ENCODE measurements at places on chromosomes 3 and 15.

GRCh38 chr15:77455696-77456321, 35.1 kb downstream of the HMG20A start:
- no peak for DNase-seq

- DNase-seq = no peak
These were observed 58.6 kb downstream of the QTRT2 start for GRCh38 chr3:114115143-114115542.

- DNase-seq = no peak
These were observed 67.3 kb downstream of the PTPRG start for GRCh38 chr3:61628636-61629035.

- DNase-seq = no peak
These were observed 53.6 kb upstream of the AP4E1 start for GRCh38 chr15:50854601-50855490.

GRCh38 chr3:49465270-49466034, 4.6 kb upstream of the DAG1 start:
- DNase-seq = no peak

DNA sequence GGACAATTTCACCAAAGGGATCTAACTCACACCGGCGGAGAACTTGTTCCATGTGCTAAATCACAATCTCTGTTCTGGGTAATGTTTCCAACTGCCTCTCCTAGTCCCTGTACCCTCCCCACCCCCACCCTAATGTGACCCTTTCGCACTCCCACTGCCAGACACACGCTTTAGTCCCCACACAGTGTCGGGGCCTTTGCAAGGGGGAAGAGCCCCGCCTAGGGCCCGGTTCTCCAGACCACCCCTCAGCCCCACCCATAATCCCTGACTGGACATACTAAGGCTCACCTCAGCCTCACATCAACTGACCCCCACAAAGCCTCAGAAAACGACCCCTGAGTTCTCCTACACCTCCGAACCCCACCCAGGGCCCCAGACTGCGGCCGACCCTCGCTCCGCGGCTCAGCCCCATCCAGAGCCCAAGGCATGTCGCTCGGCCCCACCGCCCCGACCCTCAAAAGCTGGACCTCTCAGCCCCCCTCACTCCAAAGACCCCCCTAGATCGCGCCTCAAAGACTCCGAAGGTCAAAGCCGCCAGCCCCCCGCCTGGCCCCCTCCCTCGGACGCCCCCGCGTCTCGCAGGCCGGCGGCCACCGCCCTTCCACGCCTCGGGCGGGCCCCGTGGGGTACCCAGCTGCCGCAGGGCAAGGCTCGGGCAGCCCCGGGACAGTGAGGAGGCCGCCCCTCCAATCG, 72.0 kb upstream of the MAP4 start:
- DNase-seq = no peak

GRCh38 chr3:184733181-184733580, 21.3 kb upstream of the MAGEF1 start:
- no peak for DNase-seq

- DNase-seq = no peak
These were observed 91.6 kb downstream of the DNASE1L3 start for GRCh38 chr3:58119186-58119585.

DNA sequence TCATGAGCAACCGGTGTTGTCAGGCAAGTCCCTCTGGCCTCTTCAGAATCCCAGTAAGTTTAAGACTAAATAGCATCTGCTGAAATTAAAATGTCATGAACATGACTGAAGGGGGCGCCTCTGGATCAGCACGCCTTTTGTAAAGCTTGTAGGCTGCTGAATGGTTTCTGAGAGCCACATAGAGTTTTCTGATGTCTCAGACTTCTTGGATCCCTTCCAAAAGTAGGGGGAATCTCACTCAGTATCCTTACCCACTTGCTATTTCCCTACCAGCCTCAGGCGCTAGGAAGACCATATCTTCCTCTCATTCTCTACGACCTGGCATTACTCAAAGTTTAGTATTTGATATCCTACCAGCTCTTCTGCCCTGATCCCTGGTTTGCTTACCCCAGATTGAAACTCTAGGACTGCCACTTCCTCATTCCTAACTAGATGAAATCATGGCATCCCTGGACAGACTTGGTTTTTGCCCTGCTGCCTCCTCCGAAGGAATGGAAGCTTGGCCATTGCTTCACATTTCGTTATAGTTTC, 62.7 kb upstream of the CD47 start:
- DNase-seq = peak; percentile 16

- no peak for DNase-seq
These were observed 220.5 kb downstream of the DPH6 start for GRCh38 chr15:35325374-35325941.

DNA sequence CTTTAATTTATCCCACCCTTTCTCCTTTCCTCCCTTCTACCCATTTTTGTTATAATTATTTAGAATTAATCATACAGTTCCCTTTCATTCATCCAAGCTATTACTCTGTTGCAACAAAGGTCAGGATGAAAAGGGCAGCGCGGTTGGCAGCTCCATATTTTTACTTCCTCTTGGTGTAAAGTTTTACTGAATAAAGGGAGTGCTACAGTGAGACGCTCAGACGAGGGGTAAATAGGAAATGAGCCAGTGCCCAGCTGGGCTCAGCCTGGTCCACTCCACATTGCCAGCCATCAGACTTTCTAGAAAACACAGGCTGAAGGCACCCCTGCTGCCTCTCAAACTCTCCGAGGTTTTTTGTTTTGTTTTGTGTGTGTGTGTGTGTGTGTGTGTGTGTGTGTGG, 21.9 kb upstream of the ZBTB38 start:
- no peak for DNase-seq

DNA sequence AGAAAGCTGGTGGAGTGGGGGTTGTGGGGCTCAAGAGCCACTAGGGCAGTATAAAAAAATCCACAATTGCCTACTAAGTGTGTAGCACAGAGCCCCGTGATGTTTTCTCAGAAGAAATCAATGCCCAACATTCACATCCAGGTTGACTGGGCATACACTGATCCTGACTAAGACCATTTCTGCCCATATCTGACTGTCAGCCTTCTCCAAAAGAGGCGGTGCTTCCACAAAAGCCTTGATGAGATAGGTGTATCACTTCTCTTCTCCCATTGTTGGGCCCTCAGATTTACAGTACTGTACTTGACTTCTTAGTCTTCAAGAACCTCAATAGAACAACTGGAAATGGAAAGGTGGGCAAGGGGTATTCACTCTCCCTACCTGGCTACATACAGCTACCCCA, 1.4 kb downstream of the POPDC2 start:
- DNase-seq = no peak

GRCh38 chr3:31532587-31533168, at the start of gene STT3B:
Gene STT3B (plus strand): TSS chr3:31532925. CDS start chr3:31532999, 74 bp downstream.
- peak; percentile 74 for DNase-seq

DNA sequence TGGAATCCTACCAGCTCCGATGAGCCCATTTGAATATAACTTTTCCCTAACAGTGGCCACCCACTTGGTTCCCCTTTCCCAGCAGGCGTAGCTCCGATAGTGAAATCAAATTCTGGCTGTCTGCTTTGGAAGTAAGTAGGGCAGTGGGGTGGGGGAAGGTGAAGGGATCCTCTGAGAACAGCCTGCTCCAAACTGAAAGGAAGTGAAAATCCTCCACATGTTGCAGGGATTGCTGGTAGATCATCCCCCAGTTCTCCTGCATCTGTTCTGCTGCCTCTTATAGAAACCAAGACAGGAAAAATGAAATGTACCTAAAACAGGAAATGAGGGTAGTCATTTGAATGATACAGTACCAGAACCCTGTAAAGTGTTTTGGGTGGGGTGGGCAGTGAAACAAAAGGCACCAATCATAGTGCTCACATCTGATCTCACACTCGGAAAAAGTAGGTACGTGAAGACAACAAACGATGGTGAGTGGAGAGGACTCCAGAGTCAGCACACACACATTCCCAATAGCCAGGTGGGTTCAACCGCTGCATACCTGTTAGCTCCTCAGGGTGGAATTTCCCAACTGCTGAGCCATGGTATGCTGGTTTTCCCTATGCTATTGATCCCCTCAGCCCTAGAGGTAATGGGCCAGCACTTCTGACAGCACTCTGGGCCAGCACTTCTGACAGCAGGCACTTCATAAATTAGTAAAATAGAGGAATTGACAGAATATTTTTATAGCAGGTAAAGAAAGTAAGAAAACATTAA, 304.9 kb upstream of the ADAMTS9 start:
- DNase-seq = no peak

GRCh38 chr3:82633319-82633718, 871.9 kb upstream of the GBE1 start:
- DNase-seq = no peak

GRCh38 chr3:31728403-31728802, 195.7 kb downstream of the STT3B start:
- no peak for DNase-seq

- DNase-seq = no peak
These were observed 235.5 kb upstream of the IGF1R start for GRCh38 chr15:98412852-98413251.

DNA sequence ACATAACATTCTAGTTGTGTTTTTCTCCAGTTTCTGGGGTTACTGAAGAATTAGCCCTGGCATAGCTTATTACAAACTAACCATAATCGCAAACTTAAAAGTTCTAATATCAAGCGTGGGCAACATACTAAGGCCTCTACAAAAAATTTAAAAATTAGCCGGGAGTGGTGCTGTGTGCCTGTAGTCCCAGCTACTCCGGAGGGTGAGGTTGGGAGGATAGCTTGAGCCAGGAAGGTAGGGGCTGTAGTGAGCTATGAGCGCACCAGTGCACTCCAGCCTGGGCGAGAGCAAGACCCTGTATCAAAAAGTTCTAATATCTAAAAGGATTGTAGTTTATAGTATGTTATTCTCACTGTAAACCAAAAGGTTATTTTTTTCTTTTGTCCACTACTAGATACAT, 1.1 kb downstream of the OIP5 start:
- DNase-seq = no peak

DNA sequence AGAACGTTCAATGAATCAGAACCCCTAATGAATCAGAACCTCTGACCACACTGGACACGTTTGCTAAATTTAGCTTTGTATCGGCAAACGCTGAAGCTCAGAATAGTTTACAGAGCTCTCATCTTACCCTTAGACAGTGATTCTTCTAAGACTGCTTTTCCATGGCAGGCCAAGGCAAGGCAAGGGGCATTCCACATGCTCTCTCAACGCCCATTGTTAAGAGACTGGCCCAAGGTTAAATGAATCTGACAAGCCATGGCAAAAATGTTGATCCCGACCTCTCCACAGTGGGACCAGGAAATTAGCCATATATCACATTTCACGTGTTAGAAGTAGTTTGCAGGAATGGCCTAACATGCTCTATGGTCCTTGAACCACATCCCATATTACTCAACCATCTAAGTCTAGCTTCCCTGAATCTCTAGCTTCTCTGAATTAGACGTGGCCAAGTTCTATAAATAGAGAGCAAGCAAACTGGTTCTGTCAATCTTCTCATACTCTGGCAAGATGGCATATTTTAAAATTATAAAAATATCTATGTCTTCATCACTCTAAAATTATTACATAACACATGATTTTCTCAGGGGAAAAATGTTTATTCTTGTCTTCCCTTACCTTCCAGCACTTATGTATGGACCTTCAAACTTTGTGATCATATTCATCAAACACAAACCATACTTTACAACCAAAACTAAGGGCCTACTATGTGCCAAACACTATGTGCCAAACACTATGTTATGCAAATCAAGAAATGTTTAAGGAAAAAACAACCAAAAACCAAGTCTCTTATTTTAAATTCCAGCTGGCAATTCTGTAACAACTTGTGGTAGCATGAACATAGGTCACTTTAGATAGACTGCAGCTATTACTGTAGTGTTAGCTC, 54.3 kb downstream of the AAGAB start:
- no peak for DNase-seq

- no peak for DNase-seq
These were observed 26.3 kb downstream of the KCNMB3 start for GRCh38 chr3:179224584-179224983.

DNA sequence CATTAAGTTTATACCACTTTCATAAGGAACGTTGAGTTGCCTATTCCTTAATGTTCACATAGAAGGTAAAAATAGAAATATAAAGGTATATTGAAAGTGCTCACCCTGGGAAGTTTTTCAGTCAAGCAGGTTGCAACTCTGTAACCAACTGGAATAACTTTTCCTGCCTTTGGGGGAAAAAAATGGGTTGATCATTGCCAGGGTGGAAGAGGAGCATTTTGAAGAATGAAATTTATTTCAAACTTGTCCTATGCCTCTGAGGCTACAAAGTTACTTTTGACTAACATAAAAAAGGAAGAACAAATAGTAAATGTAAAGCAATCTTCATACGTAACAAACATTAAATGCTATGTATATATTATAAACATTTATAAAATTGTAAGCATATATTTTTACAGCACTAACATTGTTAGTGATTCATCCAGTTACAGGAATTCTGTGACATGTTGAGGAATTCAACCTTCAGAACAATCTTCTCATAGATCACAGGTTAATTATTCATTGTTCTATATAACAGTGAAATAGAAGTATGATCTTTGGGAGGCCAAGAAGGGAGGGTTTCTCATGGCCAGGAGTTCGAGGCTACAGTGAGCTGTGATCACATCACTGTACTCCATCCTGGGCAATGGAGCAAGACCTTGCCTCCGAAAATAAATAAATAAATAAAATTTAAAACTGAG, 13.5 kb downstream of the EFHB start:
- no peak for DNase-seq

GRCh38 chr3:69451594-69451993, 65.7 kb upstream of the FRMD4B start:
- DNase-seq = no peak

- no peak for DNase-seq
These were observed 28.4 kb downstream of the IRAK2 start for GRCh38 chr3:10192953-10193691.

- DNase-seq = no peak
These were observed 74.0 kb downstream of the UBE2E2 start for GRCh38 chr3:23276913-23277658.

DNA sequence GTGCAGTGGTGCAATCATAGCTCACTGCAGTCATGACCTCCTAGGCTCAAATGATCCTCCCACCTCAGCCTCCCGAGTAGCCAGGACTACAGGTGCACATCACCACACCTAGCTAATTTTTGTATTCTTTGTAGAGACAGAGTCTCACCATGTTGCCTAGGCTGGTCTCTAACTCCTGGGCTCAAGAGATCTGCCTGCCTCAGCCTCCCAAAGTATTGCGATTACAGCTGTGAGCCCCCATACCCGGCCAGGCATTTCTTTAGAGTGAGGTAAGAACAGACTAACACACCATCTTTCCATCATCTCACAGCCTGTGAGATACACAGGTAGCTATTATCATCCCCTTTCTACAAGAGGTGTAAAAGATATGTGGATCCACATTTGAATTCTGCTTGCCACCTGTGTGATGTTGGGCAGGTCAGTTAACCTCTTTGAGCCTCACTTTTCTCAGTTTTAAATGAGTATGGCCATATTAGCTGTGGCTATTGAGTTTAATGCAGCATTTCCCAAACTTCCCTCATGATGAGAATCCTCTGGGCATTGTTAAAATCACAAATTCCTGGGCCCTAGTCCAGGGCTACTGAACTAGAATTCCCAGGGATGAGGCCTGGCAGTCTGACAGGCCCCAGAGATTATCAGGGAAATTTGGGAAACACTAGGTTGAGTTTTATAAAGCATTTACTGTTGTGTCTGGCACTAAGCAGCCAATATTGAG, 46.0 kb downstream of the ANP32A start:
- DNase-seq = no peak

Data from activated naive CD4-positive, alpha-beta T cell (primary cell).